Urinary bladder (tissue), 4 donors: ENCODE measurements at places on chromosomes 2 and 18.

DNA sequence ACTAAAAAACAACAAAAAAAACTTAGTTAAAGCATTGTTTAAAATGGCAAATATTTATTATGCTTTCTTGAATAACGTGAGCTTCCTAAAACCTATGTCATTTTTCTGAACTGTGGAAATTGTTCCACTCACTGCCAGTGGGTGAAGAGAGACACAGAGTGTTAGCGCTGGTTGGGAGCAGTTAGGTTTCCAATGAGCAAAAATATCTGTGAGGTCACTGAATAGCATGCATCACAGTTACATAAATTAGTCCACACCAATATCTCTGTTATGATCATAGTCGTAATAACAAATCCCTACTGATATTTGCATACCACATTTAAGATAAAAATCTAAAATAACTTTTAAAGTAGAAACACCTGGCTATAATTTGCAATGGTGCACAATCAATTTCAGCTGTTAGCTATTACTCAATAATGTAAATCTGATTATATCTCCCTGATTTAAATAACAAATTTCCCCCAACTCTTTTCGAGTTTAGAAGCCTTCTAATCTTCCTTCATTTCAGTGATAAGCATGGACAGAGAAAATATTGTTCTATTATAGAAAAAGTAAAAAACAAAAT is 1094.0 kb upstream of the KLHL29 start:
- no peak for DNase-seq

DNA sequence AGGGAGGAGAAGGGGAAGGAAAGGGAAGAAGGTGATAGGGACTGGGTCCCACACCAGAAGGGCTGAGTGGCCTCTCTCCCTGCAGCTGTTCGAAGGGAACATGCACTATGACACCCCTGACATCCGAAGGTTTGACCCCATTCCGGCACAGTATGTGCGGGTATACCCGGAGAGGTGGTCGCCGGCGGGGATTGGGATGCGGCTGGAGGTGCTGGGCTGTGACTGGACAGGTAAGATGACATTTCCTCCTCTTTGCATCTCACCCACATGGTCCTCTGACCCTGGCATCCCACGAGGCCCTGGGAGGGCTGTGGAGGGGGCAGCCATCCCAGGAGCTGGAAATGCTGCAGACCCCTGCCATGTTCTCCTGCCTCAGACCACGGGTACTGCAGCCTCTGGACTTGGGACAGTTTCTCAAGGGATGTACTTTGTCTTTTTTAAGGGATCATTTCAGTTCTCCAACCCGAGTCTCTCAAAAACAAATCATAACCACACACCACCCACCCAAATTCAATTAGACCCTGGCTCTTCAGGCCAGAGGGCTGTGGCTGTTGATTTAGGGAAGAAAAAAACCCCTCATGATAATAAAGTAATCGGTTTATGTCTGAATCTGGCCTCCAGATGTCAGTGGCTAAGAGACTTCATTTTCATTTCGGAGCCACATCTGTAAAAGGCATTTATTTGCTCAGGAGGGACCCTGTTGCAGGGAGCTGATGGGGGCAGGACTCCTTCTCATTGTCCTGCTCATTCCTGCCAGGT is 63.5 kb downstream of the NRP2 start:
- DNase-seq, result no peak

GRCh38 chr2:208001924-208002323 is 23.4 kb downstream of the PLEKHM3 start:
- no peak for DNase-seq

GRCh38 chr2:239355139-239355538 is 45.7 kb downstream of the HDAC4 start:
- DNase-seq, result no peak

DNA sequence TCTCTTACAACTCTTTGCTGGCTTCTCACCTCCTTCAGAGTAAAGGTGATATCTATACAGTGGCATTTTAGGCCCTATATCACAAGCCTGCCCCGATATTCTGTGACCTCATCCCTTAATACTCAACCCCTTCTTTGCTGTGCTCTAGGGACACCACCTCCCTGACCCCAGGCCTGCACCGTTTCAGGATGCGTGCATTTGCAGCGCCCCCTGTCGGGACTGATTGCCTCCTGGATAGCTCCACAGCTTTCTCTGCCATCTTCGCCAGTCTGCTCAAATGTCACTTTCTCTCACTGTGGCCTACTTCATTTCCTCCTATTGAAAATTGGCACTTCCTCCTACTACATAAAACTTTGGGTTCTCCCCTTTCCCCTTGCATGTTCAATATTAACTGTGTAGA is 289.6 kb downstream of the SOCS6 start:
- DNase-seq, result no peak

GRCh38 chr2:200148366-200148765 is 158.1 kb upstream of the SPATS2L start:
- DNase-seq, result no peak

- DNase-seq, result no peak
These were observed 74.8 kb upstream of the ZNF532 start for GRCh38 chr18:58789876-58790240.

DNA sequence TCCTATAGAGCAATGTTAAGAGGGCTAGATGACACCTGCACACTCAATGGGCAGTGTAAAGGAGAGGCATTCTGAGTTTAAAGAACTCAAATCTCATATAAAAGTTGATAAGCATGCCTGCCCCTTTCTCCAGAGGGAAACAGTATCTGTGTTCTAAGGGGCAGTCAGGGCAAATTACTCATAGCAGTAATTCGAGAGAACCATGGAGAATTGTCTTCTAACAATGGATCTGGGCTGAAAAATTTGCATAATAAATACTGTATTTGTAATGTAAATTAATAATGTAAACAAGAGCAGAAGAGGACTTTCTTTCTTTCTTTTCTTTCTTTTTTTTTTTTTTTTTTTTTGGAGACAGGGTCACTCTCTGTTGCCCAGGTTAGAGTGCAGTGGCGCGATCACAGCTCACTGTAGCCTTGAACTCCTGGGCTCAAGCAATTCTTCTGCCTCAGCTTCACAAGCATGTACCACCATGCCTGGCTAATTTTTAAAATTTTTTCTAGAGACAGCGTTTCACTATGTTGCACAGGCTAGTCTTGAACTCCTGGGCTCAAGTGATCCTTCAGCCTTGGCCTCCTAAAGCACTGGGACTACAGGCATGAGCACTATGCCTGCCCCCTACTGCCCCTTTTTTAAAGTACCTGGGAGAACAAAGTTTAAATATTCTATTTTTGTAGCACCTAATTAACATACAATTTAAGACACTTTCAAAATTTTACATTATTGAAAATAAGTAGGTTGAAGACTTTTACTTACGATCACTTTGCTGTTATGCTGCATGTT is 70.6 kb downstream of the OTX1 start:
- no peak for DNase-seq

DNA sequence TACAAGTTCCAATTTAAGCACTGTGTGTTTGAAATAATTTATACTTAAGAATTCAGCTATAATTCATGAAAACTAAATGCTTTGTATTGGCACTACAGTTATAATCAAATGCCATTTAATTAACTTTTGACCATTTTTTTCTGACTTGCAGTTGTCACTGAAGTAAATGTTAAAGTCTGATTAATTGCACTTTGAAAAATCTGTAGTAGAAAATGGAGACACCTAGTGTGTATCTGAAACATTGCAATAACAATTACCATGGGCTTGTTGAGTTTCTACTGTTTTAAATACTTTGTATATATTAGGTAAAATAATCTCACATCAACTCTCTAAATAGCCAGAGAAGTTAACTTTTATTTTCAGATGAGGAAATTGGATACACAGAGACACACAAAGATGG is 458.6 kb upstream of the FSIP2 start:
- DNase-seq, result no peak
